ENCODE measurements at places on chromosomes 7 and 10.

GRCh38 chr7:81688622-81689411 lies 81.0 kb downstream of the HGF start:
- no peak for DNase-seq

GRCh38 chr7:102916881-102917280 lies 4.1 kb downstream of the LRRC17 start:
- no peak for DNase-seq

- no peak for DNase-seq
Observed at GRCh38 chr10:84837041-84837812, 508.8 kb downstream of the CCSER2 start.

DNA sequence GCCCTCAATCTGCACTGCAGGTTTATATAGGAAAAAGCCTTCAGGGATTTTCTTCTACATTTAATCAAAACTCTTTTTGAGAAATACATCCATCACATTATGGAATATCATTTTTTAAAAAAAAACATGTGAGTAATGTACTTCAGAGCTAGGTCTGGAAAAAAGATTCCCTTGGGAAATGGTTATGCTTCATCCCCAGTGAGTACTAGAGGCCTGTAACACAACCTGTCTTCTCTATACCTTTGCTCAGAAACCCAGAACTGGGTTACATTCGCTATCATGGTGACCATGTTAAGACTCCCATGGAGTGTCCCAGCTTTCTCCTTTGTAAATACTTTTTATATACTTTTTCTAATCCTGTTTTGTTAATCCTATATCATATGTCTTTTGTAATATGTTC lies 186.9 kb downstream of the LRRTM3 start:
- no peak for DNase-seq

GRCh38 chr7:141076377-141076776 lies 2.5 kb downstream of the TMEM178B start:
- no peak for DNase-seq

DNA sequence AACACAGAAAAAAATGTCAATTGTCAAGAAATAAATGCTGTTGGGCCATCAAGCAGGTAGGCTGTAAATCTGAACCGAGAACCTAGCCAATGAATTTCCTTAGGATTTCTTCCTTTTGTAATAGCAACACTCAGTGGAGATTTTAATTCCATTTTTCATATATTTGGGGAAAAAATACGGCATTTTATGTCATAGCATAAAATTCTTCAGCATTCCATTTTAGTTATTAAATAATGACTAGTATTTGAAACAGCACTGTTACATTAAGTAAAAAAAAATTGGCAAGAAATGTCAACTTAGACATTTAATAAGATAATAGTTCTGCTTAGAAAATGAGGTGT lies 12.3 kb upstream of the VIM start:
- DNase-seq = no peak

DNA sequence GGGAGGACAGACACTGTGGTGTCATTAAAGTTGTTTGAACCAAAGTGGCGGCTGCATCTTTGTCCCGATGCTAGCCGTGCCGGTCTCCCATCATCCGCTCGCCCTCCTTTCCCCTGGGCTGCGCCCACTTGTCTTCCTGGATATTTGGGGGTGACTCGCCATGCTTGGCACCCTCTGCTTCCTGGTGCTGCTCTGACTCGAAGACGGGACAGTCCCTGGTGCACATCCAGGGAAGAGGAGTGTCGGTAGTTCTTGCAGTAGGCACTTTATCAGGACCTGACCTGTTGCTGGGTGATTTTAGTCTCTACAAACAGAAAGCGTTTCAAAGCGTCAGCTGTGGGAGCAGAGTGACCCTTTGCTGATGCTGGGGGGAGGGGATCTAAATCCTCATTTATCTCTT lies 68.3 kb upstream of the DNAJB6 start:
- DNase-seq = no peak

DNA sequence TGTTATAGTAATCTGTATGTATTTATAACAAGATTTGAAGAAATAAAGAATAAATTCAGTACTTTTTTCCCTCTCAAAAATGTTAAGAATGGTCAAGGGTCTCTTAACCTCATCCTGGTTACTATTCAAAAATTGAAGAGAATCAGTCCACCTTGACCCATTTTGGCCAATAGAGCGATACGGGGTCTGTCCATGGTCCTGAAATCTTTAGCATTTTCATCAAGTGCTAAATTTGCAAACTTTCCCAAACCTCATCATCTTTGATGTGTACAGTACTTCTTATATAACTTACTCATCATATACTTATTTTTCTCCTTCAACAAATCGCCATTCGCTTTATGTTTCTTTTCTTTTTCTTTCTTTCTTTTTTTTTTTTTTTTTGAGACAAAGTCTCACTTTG lies 23.6 kb downstream of the TMEM178B start:
- DNase-seq = no peak

GRCh38 chr10:11098666-11099065 lies 81.0 kb downstream of the CELF2 start:
- DNase-seq = no peak

GRCh38 chr7:23380556-23380955 lies 81.4 kb downstream of the MALSU1 start:
- no peak for DNase-seq

DNA sequence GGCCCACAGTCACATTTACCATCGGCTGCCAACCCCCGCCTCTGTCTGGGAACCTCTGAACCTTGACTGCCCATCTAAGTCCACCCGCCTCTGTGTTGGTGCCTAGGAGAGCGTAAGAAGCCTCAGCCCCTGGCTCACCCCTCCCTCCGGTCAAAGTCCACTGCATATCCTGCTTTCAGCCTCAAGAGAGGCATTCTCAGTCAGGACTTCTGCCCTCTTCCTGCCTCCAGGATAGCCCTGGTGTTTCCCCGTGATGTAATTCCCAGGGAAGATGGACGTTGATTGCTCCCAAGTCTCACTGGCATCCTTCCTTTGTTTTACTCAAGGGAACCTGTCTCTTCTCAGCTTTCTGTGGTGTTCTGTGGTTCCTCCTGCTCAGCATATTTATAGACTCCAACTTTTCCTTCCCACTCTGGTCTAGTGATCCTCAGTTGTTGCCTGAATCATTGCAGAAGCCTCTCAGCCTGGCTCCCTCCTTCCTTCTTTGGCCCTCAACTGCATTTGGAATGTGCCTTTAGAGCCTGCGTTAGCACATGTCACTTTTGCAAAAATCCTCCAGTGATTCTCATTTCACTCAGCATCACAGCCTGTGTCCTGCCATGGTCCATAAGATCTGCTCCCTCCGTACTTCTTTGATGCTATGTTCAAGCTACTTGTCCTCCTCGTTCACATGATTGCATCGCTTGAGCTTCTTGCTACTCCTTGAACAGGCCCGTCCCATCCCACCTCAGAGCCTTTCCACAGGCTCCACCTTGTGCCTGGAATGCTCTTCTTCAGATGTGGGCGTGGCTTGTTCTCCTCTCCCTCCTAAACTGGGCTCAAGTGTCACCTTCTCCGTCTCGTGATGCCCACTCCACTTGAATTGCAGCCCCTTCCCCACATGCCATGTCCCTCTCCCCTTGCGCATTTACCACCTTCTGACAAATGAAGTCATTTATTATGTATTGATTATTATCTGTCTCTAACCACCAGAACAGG lies 124.2 kb downstream of the PLPP4 start:
- DNase-seq = no peak

DNA sequence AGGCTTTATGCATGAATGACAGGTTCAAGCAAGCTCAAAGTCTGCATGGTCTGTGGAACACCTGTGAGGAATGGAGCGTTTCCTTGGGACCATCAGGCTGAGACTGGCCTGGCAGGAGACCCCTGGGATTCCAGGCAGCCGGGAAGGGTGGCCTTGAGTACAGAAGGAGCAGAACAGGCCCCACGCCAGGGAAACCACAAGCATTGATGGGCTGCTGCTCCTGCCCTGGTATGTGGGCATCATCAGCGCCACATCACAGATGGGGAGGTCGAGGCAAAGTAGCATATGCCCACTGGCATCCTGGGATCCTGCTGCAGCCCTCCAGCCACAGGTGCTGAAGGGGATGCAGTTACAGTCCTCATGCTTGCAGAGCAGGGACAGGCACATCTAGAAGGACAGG lies 40.9 kb downstream of the ANTXRL start:
- DNase-seq = no peak

- no peak for DNase-seq
Observed at GRCh38 chr7:81186691-81187090, 267.8 kb upstream of the SEMA3C start.

DNA sequence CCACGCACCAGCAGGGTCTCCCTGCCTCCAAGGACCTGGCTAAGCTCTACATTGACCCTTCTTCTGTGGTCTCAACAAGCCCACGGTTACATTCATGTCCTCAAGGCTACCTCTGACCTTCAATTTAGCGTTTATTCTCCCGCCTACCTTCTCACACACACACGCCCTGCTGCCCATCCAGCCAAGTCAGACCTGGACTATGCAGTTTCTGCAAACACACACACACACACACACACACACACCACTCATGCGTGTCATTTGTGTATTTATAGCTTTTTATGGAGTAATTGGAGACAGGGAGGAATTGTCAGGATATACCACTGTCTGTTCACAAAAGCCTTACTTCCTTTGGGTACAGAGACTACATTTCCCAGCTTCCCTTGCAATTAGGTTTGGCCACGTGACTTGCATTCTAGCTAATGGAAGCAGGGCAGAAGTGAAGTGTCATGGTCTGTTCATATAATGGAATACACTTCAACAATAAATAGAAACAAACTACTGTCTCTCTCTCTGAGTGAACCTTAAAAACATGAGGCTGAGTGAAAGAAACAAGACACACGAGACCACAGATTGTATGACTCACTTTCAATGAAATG lies 53.8 kb upstream of the CPXM2 start:
- DNase-seq = no peak

DNA sequence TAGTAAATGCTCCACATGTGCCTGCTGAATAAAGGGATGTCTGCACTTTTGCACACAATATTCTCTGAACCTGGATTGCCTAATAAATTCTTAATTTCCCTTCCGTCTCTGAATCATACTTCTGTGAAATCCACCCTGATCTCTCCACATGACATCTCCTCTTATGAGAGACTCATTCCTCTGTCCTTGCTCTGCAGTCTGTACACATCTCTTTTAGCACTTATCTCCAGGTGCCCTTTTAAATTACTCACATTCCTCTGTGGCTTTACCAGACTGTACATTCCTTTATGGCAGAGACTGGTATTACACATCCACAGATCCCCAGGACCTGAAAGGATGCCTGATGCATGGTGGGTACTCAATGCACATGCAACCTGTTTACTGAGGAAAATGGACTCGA lies 527.6 kb downstream of the PHTF2 start:
- DNase-seq = no peak

DNA sequence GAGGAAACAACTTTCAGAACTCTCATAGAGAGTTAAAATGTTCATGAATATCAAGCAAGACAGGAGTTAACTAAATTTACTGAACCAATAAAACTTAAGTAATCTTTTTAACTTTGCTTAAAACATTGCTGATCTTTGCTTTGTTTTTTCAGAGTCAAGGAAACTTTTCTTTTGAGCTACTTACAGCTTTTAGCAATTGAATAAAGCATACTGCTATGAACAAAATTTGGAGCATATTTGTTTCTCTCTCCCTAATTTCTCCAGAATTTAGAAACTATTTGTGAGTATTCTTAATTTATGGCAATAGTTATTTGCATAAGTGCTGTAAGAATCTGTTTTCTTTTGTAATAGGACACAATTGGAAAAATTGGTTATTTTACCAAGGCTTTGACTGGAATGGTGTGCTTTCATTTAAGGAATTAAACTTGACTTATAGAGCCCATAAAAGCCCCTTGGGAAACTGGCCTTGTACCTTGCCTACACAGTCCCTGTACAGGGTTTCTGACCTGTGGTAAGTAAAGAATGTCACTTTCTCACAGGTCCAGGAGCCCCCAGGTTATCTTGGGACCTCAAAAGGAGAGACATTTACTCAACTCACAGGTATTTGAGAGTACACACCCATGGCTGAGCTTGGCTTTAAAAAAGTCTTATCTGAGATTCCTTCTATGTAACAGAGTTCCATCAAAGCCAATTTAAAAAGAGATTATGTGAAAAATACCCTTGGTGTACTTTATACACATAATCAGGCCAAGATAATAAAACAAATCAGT lies 23.3 kb upstream of the KIAA1549 start:
- no peak for DNase-seq

- peak; percentile 19 for DNase-seq
Observed at GRCh38 chr10:89207801-89208551, 859 bp upstream of the CH25H start.

DNA sequence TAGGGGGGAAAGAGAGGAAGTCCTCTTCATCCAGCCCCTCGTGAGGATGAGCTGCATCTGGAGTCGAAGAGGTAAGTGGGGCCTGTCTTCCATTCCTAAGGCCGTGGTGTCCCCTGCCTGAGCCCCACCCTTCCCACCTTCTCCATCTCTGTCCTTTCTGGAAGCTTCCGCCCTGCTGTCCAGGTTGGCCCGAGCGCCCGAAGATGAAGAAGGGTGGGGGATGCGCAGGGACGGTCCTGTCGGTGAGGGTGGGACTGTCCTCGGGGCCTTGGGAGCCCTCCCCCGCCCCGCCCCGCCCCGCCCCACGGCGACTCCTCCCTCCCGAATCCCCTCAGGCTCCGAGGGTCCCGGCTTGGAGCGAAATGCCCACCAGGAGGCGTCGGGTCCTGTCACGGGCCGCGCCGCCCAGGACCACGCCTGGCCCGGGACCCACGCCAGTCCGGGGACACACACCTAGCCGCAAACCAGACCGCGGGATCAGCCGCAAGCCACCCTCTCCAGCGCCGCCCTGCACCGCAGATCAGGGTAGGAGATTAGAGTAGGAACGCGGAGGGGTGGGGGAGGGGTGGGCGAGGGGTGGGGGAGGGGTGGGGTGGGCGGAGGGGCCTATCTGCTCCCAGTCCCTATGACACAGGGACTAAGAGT lies 15.3 kb downstream of the GPRIN2 start:
- no peak for DNase-seq

- DNase-seq = no peak
Observed at GRCh38 chr10:105206616-105207015, 565.5 kb downstream of the SORCS3 start.

DNA sequence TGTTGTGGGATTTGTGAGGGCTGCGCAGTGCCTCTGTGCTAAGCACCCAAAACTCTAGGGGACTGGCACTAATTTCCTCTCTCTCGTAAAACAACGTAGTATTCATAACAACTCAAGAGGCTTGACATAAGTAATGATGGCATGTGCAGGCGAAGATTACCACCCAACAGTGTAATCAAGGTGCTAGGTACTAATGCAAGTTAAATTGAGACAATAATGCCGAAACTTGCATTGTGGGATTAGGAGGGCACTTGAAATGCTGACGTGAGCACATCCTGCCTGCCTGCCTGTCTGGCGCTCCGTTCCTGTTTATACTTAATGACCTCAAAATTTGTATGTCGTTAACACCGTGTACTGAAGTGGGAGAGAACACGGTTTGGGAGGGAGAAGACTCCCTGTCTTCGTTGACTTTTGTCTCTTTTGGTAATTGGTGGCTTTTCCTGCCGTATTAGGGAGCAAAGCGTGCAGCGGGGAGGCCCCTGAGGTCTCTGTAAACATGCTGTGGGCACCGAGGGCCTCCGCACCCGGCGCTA lies 139.0 kb downstream of the MGMT start:
- DNase-seq = no peak

All from bone marrow (tissue), 2 donors.